ENCODE measurements at places on chromosomes 1 and 21.

GRCh38 chr1:5982276-5982675 is 9.9 kb downstream of the NPHP4 start:
- no peak for DNase-seq

GRCh38 chr1:209673631-209674417 is 1.4 kb upstream of the G0S2 start:
- no peak for DNase-seq

DNA sequence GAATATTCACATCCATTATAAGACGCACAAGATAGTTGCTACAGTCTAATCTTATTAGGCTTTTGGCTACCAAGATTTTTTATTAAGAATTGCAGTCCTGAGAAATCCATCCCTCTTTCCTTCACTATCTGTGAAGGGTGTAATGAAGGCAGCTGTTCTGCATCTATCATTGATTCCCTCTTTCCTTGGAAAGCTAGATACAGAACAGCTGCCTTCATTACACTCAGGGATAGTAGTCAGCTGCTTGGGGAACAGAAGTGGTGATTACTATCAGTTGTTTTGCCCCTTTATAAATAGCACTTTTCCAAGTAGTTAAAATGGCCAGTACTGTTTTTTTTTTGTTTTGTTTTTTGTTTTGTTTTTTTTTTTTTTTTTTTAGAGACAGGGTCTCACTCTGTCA is 70.2 kb downstream of the IARS2 start:
- DNase-seq, result no peak

DNA sequence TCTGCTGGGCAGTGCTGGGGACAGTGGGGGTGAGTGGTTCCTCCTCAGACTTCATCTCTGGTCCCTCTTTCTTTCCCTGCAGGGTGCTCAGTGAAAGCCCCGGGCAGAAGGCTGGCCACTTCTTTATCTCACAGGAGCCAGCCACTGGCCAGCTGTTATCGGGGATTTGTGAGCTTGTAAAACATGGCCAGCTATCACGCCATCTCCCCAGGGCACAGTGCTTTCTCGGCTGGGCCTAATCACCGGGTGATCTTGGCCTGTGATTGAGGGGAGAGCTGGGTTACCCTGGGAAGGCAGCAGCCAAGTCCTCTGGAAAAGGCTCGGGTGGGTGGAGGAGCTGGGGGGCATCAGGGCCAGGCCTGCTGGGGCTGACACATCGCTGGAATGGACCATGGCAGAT is 83.0 kb downstream of the IGSF21 start:
- no peak for DNase-seq

DNA sequence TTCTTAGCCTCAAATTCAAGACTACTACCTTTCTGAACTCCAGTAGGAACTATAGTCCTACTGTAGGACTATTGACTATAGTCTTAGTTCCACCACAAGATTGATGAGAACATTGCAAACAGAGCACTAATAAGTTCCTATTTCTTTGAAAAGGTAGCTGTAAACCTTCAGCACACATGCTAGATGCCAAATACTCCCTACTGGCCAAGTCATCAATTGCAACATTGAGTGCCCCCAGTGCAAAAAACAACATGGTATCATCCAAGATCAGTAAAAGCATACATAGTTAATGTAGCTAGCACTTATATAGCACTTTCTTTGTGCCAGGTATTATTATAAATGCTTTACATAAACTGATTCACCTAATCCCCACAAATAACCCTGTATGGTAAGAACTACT is 99.8 kb downstream of the MRPL39 start:
- no peak for DNase-seq

- DNase-seq, result peak; percentile 9
Measured at GRCh38 chr21:31556662-31557061, 102.8 kb upstream of the SOD1 start.

- no peak for DNase-seq
Measured at GRCh38 chr1:151721788-151722510, 627 bp downstream of the RIIAD1 start.

GRCh38 chr1:182392050-182393028 is 749 bp upstream of the GLUL start:
- peak; percentile 66 for DNase-seq

- no peak for DNase-seq
Measured at GRCh38 chr1:36942148-36942547, 92.2 kb downstream of the GRIK3 start.

- no peak for DNase-seq
Measured at GRCh38 chr1:236560213-236560771, 36.5 kb downstream of the LGALS8 start.

DNA sequence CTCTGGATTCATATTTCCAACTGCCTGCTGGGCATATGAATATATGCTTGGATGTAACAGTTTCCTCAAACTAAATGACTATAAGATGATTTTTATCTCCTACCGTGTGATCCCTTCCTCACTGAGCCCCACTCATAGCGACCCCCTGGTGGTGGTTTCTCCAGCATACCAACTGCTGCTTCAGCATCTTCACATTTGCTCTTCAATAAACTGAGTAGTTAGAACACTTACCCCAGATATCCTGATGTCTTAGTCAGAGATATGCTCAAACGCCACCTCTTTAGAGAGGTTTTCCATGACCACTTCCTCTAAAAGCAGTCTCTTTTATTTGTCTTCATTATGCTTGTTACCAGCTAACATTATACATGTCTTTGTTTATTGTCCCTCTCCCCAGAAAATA is 10.2 kb upstream of the HNRNPR start:
- no peak for DNase-seq

GRCh38 chr1:55816456-55817426 is 601.6 kb upstream of the USP24 start:
- DNase-seq, result no peak

GRCh38 chr1:186491336-186491735 is 30.4 kb upstream of the PDC start:
- DNase-seq, result no peak

- DNase-seq, result no peak
Measured at GRCh38 chr1:29679828-29680558, 443.7 kb downstream of the PTPRU start.

DNA sequence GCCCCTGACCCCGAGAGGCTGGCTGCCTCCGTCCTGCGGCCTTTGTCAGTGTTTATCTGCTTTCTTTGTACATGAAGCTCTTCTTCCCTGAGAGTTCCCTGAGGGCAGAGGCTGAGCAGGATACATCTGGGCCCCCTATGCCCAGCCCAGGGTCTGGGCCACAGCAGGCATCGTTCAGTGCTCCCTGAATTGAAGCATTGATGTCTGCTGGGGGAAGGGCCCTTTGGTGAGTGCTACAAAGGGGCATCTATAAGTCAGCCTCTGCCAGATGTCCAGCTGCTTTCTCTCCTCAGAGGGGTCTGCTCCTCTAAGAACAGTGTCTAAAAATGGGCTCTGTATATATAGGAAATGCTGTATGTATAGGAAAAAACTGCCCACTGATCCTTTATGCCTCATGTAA is 2.1 kb downstream of the HEYL start:
- DNase-seq, result no peak

DNA sequence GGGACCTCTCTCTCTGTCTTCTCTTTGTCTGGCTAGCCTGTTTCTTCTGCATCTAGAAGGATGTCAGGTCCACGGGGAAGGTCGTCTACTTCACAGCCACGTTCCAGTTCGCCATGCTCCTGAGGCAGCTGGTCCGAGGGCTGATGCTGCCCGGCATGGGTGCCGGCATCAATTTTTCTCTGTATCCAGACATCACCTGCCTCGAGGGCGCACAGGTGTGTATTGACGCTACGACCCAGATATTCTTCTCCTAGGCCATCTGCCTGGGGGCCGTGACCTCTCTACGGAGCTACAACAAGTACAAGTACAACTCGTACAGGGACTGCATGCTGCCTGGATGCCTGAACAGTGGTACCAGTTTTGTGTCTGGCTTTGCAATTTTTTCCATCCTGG is 841.6 kb upstream of the TMPRSS15 start:
- DNase-seq, result no peak

GRCh38 chr1:92951141-92951582 is 10.1 kb downstream of the DIPK1A start:
- no peak for DNase-seq

DNA sequence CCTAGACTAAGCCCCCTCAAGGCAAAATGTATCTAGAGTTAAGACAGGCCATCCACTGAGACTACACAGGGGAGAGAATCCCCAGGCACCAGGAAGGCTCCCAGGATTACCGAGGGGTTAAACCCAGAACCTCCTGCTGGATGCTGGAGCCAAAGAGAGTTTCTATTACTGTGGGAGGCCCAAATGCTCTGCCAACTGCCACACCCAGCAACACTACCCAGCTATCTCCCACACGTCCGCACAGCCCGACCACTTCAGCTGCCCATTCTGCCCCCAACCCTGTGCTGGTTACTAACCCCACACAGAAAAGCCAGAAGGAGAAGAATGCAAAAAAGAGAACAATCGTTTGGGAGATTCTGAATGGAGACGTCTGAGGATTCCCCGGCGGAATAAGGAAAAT is 63.6 kb downstream of the CD46 start:
- no peak for DNase-seq

GRCh38 chr21:35405981-35406380 is 356.9 kb upstream of the RUNX1 start:
- DNase-seq, result no peak

- no peak for DNase-seq
Measured at GRCh38 chr1:2135941-2136340, 58.6 kb downstream of the FAAP20 start.

DNA sequence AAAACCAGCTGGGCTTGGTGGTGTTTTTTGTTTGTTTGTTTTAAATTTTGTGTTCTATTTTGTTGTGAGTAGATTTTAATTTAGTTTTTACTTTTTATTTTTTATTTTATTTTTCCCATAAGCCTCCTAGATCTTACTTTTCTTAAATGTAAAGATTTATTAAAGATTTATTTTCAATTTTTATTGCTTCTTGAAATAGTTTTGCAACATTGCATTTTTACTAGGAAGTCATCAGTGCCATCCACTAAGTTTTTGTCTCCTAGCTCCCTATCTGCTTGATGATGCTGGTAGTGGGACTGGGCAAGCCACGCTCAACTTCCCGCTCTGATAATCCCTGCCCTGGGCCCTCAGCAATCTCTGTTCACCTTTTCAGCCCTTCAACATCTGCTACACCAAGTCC is 175.4 kb downstream of the CDC7 start:
- DNase-seq, result no peak

DNA sequence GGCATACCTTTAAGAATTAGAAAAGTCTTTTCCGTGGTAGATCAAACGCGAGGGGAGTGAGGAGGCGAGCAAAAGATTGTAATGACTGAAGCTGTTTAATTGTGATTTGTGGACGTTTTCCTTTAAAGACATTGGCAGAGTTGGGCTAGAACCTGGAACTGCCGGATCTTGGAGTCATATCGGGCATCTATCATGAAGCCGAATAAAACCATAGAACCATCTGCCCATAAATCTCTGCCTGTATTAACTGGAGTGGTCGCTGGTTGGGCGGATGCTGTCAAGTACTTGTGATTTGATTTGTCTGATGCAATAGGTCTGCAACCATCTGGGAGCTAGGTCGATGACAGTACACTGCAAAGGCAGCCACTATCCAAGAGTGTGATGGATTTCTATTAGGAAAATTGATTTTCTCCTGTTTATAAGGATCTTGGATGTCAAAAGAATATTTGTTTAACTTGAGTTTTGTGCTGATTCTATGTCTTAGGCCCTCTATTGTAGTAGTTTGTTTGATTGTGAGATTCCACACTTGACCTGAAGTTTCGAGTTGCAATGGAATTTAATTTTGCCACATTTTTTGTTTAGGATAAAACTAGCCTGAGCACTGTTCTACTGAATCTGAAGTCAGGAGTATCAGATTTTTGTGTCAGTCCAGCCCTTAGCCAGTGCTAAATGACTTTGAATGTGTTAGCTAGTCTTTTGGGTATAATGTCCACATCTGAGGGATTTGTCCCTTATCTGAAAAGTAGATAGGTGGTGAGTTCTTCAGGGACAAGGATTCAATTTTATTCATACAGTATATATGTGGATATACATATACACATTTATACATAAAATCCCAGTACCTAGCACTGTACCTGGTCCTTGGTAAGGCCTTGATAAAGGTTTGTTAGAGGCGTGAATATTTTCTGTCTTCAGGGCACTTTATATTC is 1.2 kb downstream of the SARS1 start:
- DNase-seq, result peak; percentile 77

GRCh38 chr1:49051647-49052046 is 275.0 kb upstream of the BEND5 start:
- no peak for DNase-seq

- peak; percentile 73 for DNase-seq
Measured at GRCh38 chr21:41121785-41122415, 46.1 kb upstream of the BACE2 start.

GRCh38 chr1:15886611-15887167 is 39.2 kb downstream of the SPEN start:
- no peak for DNase-seq

- no peak for DNase-seq
Measured at GRCh38 chr1:182255494-182255893, 136.1 kb downstream of the GLUL start.

- no peak for DNase-seq
Measured at GRCh38 chr1:155226910-155227260, 18.4 kb downstream of the MTX1 start.

GRCh38 chr1:208577381-208577905 is 333.3 kb upstream of the PLXNA2 start:
- DNase-seq, result no peak

- DNase-seq, result no peak
Measured at GRCh38 chr1:220170836-220171526, 77.0 kb downstream of the IARS2 start.

GRCh38 chr1:89552471-89553081 is 27.9 kb downstream of the LRRC8B start:
- DNase-seq, result no peak

GRCh38 chr1:57770772-57771171 is 346.9 kb upstream of the DAB1 start:
- no peak for DNase-seq
